ENCODE measurements at places on chromosomes 6 and 20.

DNA sequence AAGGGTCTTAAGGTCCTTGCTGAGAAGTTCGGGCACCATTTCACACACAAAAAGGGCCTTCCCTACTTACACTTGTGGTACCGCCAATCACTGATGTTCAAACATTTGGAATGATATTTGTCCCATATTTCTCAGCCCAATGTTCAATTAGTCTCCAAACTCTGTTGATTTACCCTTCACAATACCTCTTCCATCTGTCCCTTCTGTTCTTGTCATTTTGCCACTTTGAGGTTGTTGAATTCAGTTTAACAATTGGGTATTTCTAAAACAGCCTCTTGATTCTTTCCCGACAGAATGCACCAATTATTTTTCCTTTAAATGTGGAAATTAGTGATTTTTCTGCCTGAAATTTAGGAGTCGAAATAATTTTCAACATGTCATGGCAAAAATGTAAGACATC, 46.2 kb downstream of the NOX3 start:
- no peak for DNase-seq

DNA sequence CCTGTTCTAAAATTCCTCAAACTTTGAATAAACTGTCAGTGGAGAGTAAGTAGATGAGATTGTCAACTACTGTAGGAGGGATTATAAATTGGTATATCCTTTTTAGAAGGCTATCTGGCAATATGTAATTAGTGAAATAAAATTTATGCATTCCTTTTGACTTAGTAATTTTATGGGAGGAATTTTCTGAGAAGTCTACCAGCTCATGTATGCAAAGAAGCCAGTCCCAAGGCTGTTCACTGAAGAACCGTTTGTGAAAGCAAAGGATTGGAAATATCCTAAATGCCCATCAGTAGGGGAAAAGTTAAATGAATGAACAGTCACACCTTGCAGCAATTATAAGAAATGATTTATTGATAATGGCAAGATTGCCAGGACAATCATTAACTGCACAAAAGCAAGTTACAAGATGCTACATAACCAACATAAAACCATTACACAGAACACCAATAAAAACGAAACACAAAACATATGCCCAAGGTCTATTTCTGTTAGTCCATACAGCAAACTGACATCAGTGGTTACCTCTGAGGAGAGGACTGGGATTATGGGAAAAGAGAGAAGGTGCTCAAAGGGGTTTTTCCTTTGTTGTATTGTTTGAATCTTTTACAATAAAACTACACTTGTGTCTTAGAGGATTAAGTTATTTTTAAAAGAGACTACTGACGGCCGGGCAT, 4.6 kb upstream of the DSTN start:
- DNase-seq = no peak

- DNase-seq = no peak
Measured at GRCh38 chr6:18240230-18240629, 24.1 kb downstream of the DEK start.

- peak; percentile 68 for DNase-seq
Measured at GRCh38 chr6:36131511-36132245, 1.4 kb downstream of the MAPK13 start.

- DNase-seq = peak; percentile 57
Measured at GRCh38 chr6:111291336-111292259, 191.4 kb downstream of the REV3L start.

GRCh38 chr6:149471801-149472200, 13.0 kb downstream of the ZC3H12D start:
- no peak for DNase-seq

DNA sequence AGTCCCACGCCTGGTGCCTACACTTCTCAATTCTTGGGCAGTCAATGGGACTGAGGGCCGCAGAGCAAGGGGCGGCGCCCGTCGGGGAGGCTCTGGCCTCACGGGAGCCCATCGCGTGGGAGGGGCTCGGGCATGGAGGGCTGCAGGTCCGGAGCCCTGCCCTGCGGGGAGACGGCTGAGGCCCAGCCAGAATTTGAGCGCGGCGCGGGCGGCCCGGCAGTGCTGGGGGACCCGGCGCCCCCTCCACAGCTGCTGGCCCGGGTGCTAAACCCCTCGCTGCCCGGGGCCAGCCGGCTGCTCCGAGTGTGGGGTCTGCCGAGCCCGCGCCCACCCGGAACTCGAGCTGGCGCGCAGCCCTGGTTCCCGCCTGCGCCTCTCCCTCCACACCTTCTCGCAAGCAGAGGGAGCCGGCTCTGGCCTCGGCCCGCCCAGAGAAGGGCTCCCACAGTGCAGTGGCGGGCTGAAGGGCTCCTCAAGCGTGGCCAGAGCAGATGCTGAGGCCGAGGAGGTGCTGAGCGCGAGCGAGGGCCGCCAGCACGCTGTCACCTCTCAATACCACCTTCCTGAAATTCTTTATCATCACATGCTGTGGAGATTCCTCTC, 58.5 kb downstream of the BAK1 start:
- DNase-seq = no peak

DNA sequence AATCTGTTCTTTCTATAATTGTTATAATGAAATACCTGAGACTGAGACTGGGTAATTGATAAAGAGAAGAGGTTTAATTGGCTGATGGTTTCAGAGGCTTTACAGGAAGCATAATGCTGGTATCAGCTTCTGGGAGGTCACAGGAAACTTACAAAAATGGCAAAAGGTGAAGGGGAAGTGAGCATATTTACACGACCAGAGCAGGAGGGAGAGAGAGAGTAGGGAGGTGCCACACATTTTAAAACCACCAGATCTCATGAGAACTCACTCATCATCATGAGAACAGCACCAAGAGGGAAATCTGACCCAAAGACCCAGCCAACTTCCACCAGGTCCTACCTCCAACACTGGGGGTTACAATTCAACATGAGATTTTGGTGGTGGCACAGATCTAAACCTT, 2.6 kb upstream of the SIRPB1 start:
- peak; percentile 36 for DNase-seq

DNA sequence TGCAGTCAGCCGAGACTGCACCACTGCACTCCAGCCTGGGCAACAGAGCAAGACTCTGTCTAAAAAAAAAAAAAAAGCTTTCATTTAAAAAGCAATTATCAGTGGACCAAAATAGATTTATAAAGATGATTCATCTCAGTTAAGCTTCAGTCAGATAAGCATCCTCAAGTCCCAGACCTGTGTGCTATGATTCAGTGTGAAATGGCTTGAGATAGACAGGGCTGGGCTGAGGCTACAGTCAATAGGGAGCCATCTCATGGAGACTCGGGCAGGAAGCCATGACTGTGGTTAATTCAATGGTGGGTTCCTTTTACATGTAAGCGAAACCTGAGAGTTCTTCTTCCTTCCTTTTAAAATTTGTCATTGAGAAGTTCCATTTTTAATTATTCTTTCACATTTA, 276.0 kb downstream of the TFAP2A start:
- no peak for DNase-seq

- peak; percentile 33 for DNase-seq
Measured at GRCh38 chr6:121305957-121306607, 28.2 kb downstream of the TBC1D32 start.

DNA sequence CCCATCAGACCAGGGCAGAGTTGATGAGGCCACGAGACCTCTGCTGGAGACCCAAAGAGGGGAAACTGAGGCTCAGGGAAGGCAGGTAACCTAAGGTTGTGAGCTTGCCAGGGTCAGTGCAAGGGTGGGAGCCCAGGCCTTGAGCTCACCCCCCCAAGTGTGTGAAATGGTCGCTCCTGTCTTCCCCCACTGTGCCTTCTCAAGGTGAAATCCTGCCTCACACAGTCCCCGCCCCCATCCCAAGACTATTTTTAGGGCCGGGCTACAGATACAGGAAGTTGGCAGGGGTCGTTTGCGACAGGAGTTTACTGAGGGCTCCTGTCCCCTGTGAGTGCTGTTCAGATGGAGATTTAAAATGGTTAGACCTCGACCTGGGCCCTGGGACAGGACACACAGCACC, 18.7 kb upstream of the GATA5 start:
- DNase-seq = no peak

GRCh38 chr20:31908424-31908823, 38.0 kb downstream of the TTLL9 start:
- DNase-seq = no peak

DNA sequence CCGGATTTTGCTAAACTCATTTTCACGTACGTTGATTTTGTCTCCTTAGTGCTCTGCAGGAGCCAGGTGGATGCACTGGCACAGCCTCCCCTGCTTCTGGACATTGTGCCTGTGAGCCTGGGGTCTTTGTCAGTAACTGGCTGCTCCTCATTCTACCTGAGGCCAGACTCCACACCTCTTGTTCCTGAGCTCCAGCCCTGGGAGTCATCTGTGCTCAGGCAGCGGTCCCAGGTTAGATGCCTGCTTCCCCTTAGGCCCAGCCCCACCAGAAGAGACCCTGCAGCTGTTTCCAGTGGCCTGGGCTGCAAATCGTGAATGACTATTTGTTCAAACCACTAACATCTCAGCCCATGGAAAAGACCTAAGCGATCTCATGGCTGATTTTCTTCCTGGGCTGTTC, 129.1 kb downstream of the ERMARD start:
- no peak for DNase-seq

DNA sequence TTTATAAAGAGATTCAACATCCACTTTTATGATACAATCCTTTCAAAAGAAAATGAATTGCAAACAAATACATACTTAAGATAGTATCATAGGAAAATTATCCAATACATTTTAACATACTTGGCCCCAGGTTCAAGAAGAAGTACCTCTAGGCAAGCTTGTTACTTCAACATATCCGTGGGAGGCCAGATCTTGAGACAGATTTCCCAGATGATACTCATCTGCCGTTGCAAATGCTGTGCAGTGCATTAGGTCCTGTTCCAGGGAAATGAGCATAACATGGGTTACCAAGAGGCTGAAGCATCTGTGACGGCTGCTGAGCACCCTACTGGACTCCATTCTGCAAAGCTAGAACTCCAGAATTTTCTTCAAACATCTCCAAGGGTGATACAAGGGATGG, 15.6 kb downstream of the RMND1 start:
- DNase-seq = peak; percentile 23

- DNase-seq = no peak
Measured at GRCh38 chr6:168292826-168293225, 26.8 kb downstream of the DACT2 start.

DNA sequence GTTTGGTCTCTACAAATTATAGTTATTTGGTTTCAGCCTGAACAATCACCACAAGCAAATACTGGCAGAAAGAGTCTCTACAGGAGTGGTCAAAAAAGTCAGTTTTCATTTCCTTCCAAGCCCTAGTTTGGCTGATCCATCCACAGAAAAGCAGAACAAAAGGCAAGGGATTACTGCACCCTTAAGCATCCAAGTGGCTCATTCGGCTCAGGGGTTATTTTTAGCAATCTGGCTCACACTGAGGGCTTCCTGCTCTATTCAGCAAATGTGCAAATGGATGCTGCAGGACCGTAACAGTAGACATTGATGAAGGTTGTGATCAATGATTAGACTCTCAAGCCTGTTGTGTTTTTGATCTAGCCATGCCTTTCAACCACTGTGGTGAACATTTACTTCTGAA, 62.2 kb upstream of the FABP7 start:
- DNase-seq = peak; percentile 78

- DNase-seq = peak; percentile 50
Measured at GRCh38 chr6:26250698-26251044, 114.3 kb upstream of the BTN3A2 start.

DNA sequence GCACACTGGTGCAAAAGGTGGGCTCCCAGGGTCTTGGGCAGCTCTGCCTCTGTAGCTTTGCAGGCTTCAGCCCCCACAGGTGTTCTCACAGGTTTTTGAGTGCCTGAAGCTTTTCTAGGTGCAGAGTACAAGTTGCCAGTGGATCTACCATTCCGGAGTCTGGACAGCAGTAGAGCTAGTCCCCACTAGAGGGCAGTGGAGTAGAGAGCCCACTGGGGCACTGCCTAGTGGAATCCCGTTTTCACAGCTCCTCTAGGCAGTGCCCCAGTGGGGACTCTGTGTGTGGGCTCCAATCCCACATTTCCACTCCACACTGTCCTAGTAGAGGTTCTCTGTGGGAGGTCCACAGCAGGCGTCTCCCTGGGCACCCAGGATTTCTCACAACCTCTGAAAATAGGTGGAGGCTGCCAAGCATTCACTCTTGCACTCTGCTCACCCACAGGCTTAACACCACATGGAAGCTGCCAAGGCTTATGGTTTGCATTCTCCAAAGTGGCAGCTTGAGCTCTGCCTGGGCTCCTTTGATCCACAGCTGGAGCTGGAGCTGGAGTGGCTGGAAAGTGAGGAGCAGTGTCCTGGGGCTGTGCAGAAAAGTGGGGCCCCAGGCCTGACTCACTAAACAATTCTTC, 86.3 kb upstream of the PROKR2 start:
- peak; percentile 37 for DNase-seq

DNA sequence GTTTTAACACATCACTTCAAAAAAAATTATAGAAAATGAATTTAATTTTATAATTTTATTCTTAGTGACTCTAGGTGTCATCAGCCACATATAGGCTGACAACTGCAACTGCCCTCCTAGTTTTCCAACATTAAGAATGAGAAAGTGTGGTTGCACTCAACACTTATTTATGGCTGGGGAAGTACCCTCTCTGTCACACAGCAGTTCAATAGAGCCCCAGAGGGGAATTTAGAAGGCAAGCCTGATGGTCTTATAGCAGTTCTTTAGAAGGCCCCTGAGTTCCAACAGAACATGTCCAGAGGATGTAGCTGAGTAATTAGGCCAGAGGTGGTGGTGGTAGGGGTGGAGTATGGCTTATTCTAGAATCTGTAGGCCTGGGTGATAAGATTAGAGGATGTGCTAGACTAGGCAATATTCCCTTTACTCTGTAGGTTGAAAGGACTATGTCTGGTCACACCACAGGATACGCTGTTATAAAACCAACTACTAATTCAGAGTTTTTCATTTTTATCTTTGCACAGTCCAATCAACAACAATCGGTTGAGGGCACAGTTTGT, 226.5 kb upstream of the CITED2 start:
- no peak for DNase-seq

DNA sequence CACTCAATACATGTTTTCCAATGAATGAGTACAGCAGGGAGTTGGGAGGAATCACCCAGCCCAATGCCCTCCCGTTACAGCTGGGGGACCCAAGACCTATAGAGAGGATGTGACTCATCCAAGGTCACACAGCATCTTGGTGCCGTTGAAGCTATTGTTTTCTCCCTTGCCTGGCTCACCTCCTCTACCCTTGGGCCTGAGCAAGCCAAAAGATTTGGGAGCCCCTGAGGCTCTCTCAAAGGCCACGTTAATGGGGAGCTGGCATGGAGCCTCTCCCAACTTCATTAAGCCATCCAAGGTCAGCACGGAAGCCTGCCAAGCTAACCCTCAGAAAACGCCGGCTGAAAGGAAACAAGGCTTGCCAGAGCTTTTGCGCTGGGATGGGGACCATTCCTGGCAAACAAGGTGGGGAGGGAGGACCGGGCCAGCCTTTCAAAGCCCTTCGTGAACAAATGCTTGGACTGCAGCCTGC, 30.4 kb downstream of the KCNB1 start:
- DNase-seq = no peak

GRCh38 chr6:141326426-141326825, 806.3 kb upstream of the GJE1 start:
- DNase-seq = peak; percentile 56

All from inflammatory macrophage treated with lipopolysaccharide for 4 hours (primary cell).